Stimulated activated naive CD4-positive, alpha-beta T cell (primary cell): ENCODE measurements at places on chromosomes 4 and X.

GRCh38 chr4:1326751-1327525, 20.1 kb upstream of the UVSSA start:
- no peak for DNase-seq

DNA sequence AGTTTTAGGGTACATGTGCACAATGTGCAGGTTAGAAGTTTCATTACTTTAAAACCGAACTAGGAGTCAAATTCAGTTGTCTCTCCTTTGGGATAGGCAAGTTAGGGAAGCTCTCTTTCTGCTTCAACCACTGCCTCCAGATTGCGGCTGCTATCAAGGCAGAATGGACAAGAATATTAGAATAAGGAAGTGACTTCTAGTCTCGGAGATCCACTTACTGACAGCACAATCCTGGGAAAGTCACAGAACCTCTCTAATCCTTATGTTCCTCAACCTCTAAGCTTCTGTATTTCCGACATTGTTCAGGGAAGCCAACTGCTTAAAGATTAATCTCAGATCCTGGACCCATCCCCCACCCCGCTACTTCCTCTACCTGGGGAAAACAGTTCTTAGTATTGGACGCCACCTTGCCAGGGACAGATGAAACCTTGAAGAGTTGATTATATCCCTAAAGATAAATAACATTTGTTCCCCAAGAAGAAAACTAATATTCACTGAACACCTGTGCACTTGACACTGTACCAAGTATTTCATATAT, 2.1 kb downstream of the NUP62CL start:
- DNase-seq: no peak

DNA sequence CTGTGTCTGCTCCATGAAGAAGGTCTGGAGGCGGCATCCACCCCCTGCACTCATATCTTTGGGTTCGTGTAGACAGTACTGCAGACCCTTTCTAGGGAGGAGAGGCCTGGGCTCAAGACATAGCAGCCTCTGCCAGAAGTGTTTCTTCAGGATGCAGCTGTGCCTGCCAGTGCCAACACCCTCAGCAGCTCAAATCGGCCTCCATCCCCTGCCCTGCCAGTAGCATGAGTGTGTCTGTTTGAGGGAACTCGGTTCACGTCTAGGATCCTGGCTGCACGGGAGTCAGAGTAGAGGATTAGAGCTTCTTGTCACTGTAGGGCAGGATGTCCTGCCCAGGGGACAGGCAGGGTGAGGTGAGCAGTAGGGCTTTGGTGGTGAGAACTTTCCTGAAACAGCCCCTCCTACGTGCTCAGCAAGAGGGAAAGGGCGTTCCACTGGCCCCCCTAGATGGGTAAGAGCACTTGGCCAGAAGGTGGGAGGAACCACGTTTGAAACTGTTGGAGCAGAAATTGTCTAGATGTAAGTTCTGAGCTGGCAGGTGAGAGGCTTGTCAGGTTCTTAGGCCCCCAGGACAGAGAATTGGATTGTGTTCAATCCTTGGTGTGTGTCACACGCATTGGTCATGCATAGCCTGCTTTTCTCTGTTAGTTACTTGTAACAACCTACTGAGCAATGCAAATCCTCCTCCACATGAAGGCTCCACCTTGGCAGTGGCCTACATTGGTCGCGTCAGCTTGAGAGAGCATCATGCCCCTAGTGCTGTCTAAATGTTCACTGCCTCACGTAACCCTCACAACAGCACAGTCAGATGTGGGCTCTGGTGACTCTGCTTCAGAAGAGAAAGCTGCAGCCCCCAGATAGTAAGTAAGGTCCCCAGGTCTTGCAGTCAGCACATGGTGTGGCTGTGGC, 25.8 kb upstream of the FAM193A start:
- no peak for DNase-seq

GRCh38 chrX:76148041-76148665, 24.7 kb upstream of the PBDC1 start:
- DNase-seq: no peak

DNA sequence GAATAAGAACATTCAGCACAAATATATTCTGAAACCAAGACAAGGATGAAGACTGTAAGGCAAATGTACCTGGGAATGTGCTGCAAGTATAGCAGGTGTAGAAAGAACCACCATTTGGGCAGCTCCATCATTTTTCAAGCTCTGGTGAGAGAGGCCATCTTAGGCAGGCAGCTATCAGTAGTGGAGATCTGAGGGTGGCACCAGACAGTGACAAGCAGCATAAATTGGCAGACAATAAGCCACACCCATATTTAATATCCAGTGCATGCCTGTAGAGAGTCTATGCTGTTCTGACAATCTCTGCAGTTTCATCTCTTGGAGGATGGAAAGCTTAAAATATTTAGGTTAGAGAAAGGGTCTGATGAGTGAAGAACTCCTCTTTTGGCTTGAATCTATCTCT, 22.5 kb downstream of the CCNG2 start:
- DNase-seq: no peak

GRCh38 chr4:112348488-112349158, 51.5 kb downstream of the ALPK1 start:
- no peak for DNase-seq

GRCh38 chr4:184328022-184328736, 110.5 kb upstream of the ENPP6 start:
- DNase-seq: no peak

DNA sequence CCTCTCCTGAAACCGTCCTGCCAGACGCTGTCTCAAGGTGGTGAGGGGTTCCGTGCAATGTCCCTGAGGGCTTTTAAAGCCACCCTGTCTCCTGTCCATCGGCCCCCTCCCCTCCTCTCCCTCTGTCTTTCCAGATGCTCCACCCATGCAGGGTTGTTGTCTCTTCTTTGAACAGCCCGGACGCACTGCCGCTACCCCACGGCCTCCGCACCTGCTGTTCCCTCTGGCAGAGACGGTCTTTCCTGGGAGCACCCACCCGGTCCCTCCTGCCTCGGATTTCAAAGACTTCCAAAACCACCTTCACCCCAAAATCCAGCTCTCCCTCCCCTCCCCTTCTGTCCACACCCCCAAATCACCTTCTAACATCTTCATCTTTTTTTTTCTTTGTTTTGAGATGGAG, 4.1 kb upstream of the ASMT start:
- no peak for DNase-seq

- no peak for DNase-seq
Measured at GRCh38 chr4:189364032-189364449, 576.6 kb upstream of the FRG1 start.

DNA sequence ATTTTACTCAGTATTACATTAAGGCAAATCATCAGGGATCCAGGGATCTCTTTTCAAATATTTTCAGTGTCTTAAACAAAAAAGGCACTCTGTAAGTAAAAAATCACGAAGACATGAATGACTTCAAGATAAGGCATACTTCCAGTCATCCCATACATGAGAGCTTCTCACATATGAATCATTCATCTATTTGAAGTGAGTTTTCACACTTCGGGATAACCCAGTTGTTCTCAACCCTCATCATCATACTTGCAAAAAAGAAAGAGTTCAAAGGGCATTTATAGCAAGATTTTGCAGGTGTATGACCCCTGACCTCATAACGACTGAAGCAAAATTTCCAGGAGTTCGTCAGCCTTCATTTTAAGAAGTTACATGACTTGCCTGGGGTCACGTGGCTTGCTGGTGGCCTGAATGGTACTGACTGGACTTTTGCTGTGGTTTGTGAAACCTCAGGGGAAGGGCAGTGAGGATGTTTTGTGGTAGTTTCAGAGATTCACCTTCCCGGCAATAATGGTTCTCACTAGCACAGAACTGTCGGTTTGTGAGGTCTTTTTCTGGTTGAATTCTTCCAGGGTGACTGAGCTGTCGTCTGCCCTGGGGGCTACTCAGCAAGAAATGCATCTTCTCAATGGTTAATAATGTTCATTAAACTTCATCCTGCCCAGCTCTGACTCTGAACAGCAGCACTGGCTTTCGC, 115.8 kb upstream of the SHISA3 start:
- no peak for DNase-seq

DNA sequence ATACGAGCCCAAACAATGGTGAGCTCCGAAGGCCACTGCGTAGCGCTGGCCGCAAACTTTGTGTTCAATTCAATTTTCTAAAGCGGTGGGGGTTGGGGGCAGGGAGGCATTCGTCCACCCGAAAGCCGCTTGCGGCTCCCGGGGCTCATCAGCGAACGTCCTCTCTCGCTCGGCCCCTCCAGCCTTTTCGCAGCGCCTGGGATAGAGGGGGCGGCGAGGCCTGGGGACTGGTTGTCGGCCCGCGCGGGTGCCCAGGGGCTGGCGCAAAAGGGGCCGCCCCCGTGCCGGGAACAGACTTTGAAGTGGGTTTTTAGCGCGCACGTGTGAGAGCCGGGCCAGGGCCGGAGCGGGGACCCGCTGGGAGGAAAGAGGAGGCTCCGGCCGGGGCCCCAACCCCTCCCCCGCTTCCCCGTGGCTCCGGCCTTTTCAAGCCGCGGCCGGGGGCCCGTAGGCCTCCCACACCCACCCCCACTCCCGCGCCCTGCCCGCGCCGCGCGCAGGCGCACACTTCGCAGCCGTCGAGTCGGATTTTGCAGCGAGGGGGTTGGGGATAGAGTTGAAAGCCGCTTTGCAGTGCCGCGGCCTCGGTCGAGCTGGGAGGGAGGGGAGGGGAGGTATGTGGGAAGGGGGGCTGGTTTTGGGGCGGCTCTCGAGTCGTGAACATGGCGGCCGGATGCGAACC, 8.3 kb downstream of the ZIC3 start:
- DNase-seq: no peak

DNA sequence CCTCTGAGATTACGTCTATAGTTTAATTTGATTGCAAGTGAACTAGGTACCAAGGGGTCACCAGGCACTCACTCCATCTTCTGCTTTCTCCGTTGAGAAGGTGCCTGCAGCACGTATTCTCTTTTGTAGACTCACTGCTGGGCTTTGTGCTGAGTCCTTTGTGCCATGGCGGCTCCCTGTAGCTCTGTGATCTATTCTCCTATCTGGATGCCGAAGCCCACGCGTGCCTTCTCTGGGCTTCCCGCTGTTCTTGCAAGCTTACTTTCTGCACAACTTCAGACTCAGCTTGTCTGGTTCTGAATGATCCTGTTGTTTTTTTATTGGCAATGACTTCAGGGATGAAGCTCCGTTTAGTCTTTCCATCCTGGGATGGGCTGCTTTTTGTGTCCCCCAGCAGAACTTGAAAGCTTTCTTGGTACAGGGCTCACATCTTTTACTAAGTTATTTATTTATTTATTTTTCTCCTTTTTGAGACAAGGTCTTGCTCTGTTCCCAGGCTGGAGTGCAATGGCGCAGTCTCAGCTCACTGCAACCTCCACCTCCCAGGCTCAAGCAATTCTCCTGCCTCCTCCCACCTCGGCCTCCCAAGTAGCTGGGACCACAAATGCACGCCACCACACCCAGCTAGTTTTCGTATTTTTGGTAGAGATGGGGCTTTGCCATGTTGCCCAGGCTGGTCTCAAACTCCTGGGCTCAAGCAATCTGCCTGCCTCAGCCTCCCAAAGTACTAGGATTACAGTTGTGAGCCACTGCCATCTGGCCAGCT, 100.9 kb upstream of the NKX1-1 start:
- DNase-seq: no peak

- no peak for DNase-seq
Measured at GRCh38 chr4:48184882-48185281, 50.8 kb upstream of the TXK start.

GRCh38 chr4:3775005-3775404, 8.8 kb downstream of the ADRA2C start:
- DNase-seq: no peak

GRCh38 chr4:6444582-6444981, 27.8 kb downstream of the PPP2R2C start:
- no peak for DNase-seq

- no peak for DNase-seq
Measured at GRCh38 chrX:49838374-49838773, 9.3 kb downstream of the PAGE4 start.

- DNase-seq: no peak
Measured at GRCh38 chr4:80069108-80069836, 3.8 kb downstream of the ANTXR2 start.

DNA sequence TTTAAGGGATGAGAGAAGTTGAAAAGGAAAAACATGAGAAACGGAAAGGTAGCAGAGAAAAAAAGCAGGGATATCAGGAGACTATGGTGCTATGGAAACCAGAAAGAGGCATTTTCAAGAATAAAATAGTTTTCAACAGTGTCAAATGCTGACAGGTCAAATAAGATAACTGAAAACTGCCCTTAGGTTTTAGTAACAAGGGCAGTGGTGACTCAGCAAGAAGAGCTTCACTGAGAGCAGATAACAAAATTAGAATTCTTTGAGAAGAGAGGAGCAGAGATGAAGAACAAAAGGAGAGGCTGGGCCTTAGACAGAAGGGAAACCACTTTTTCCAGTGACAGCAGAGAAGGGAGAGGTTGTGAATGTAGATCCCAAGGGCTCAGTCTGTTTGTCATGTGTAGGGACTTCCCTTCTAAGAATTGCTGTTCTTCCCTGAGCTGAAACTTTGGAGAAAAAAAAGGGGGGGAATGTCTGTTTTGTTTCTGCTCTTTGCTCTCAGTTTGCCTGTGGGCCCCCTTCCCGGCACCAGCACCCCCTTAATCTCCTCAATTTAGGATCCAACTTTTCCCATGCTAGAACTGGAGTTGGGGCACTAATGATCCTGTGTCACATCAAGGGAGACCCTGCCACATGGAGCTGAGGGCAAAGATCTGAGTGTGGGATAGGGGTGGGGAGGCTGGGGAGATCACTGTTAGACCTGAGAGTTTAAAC, 26.8 kb upstream of the MAGEA10 start:
- no peak for DNase-seq

GRCh38 chr4:2934077-2934812, 29.0 kb downstream of the NOP14 start:
- peak; percentile 19 for DNase-seq

DNA sequence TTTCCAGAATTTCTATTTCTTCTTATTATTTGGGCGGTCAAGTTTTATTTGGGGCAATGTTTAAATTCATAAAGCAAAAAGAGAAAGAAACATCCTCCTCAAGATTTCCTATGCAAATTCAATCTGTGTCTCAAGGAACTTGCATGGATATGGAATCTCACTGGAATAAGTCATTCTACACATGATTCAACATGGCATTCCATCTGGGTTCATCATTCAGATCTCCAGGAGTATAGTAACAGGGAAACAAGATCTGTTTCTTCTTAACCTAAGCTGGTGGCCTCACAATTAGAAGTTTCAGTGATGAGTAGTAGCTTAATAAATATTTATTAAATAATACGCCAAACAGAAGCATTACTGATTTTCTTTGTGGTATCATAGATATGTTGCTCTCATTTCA, 19.8 kb downstream of the KLHL34 start:
- no peak for DNase-seq

GRCh38 chr4:4985844-4986243, 33.4 kb downstream of the CYTL1 start:
- no peak for DNase-seq
